ENCODE measurements at places on chromosomes 13 and 19.

DNA sequence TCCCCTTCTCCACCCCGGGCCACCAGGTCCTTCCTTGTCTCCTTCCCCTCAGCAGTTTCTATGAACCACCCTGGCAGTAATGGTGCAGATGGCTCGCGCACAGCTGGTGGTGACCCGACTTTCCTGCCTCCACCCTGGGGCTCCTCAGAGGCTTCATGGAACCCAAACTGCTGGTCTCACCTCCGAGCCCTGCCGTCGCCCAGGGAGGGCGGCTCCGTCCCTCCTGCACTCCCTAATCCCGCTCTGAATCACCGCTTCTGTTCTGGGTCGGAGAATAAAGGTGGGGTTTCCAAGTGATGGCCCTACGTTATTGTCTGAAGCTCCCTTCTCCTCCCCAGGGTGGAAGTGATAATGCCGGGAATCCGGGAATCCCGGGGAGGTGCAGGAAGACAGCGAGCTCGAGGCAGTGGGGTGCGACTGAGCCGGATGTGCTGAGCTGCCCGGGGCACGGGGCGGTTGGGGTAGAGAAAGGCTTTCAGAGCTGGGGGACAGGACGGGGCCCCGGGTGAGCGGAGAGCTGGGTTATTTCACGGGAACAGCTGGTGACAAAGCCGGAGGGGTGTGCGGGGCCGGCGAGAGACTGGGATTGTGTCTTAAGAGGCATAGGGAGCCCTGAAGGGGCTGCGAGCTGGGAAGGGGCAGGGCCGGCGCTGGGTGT is 711 bp downstream of the FUT2 start:
- DNase-seq, result no peak

DNA sequence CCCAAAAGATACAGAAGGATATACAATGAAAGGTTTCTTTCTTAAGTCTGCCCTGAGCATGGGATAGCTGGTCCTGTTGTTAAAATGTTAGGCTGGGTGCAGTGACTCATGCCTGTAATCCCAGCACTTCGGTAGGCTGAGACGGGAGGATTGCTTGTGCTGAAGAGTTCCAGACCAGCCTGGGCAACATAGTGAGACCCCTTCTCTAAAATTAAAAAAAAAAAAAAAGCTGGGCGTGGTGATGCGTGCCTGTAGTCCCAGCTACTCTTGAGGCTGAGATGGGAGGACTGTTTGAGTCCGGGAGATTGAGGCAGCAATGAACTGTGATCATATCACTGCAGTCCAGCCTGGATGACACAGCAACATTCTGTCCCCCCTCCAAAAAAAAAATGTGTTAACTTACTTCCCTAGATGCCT is 52.5 kb upstream of the SHKBP1 start:
- no peak for DNase-seq

GRCh38 chr13:35354882-35355281 is 121.6 kb downstream of the MAB21L1 start:
- DNase-seq, result no peak

DNA sequence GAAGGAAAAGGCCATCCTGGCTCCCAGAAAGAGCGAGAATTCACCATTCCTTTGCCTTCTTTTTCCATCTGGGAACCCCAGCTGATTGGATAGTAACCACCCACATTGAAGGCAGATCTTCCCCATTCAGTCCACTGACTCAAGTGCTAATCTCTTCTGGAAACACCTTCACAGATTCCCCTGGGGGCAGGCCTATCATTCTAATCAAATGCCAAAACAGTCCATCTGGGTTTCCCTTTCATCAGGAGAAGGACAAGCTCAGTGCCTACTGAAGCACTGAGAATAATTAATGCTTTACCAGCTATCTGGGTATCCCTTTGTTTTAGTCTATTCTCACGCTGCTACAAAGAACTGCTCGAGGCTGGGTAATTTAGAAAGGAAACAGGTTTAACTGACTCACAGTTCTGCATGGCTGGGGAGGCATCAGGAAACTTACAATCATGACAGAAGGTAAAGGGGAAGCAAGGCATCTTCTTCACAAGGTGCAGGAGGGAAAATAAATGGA is 293.2 kb downstream of the ENOX1 start:
- DNase-seq, result no peak

DNA sequence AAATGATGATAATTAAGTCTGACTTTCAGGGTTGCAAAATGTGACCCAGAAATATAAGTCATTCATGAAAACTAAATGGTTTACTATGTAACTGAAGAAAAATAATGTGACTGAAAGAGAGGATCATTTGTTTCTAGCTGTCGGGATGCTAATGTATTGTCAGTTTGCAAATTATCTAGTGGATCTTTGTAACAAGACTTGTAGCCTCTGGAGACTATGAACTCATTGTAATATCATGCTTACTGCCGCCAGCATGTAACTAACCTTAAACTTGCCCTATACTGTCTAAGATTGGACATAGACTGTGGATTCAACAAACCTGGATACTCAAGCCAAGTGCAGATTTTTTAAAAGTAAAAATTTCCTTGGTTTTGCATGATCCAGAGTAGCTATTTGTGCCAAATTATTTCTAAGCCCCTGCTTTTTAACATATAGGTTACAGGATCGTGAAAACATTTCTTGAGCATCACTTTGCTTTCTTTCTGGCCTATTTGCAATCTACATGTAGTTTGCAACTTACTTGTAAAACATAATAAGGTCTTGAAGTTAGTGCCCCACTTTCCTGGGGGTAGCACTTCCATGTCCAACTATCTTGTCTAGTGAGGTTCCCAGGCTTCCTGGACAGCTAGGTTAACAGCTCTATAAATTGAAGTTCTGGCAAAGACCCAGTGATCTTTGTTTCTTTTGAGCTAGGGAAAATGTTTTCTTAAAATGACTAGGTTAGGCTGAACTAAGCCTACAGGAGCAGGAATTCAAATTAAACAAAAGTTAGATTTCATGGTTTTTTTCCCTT is 3.3 kb upstream of the POSTN start:
- no peak for DNase-seq

DNA sequence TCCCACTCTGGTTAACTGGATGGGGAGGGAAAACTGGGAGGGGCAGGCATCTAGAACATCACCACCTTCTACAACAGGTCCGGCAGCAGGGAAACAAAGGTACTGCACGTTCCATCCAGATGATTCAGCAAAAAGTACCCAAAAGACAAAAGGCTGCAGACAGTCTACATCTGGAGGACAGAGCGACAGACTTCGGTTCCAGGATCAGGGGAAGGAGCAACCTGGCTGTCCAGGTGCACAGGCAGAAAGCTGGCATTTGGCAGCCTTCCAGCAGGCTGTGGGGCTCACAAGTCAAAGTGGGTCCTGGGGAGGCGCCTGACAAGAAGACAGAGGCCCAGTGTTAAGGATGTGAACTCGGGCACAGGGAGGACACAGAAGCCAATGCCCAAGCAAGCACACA is 202.9 kb downstream of the SUCLA2 start:
- no peak for DNase-seq

DNA sequence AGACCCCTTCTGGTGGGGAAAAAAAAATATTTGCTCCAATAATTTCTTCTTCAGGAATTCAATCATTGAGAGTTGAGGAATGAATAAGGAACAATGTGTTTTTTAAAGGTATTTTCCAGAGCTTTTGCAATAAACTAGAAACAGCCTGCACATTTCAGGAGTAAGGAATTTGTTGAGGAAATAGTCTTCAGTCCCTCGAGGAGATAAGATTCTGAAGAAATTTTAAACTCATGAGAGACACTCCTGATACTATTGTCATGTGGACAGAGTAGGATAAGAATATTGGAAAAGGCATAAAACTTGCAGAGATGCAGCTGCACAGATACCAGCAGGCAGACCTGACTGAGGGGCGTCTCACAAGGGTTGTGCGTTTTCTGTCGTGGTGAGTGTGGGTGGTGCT is 36.6 kb downstream of the COMP start:
- no peak for DNase-seq

DNA sequence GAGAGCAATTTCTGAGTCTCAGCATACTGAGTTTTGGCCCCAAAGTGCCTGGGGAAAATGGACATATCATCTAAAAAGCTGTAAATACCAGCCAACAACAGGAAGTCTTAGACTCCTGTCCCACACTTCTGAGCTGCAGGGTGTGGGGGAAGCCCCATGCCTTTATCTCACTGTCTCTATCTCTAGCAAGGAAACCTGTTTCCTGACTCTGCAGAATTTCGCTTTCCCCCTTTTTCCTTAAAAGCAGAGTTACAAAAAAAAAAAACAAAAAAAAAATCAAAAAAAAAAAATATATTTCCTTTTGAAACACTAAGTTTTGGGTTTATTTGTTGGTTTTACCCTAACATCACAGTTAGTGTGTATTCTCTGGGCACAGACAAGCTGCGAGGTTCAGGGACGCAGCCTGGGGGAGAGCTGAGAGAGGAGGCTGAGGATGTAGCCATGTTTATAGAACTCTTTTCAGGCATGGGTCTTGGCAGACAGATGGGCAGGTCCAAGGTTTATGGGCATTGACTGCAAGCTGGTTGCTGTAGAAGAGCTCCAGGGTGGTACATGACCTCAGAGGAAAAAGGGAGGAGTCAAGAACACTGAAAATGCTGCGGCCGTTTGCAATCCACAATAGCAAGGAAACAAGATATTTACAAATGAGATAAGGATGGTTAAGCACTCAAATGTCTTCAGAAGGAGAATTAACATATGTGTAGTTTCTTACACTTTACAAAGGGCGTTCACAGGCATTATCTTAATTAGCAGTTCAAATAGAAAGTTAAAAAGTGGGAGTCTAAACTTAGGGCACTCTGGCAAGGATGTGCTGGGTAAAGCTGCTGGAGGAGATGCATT is 4.9 kb downstream of the MBNL2 start:
- DNase-seq, result no peak

DNA sequence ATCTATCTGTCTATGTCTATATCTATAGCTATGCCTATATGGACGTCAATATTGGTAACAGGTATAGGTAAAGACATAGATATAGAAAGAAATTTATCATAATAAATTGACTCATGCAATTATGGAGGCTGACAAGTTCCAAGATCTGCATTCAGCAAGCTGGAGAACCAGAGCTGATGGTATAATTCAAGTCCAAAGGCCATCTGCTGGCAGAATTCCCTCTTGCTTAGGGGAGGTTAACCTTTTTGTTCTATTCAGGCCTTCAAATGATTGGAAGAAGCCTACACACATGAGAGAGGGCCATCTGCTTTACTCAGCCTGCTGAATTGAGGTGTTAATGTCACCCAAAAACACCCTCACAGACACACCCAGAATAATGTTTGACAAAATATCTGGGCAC is 10.8 kb downstream of the RASL11A start:
- no peak for DNase-seq

- no peak for DNase-seq
Observed at GRCh38 chr13:35557475-35557874, 81.0 kb upstream of the MAB21L1 start.

- DNase-seq, result no peak
Observed at GRCh38 chr13:110636701-110637201, 21.4 kb downstream of the NAXD start.

DNA sequence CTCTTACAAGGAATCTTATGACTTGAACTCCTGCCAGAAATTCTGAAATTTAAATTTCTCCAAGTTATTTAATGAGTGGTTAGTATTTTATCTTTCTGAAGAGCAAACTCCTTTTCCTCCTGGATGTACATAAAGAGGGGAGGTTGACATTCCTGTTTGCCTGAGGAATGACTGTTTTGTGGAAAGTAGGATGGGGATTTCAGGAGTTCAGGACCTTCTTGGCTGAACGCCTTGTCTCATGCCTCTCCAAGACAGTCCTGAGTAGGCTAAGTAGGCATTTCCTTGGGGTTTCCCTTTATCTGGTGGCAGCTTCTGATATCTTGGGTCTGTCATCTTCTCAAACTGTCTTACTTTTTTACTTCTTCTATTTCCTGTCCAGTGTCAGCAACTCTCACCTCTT is 356.6 kb downstream of the TDRD3 start:
- no peak for DNase-seq

GRCh38 chr19:4636151-4636717 is 3.1 kb upstream of the TNFAIP8L1 start:
- DNase-seq, result no peak

DNA sequence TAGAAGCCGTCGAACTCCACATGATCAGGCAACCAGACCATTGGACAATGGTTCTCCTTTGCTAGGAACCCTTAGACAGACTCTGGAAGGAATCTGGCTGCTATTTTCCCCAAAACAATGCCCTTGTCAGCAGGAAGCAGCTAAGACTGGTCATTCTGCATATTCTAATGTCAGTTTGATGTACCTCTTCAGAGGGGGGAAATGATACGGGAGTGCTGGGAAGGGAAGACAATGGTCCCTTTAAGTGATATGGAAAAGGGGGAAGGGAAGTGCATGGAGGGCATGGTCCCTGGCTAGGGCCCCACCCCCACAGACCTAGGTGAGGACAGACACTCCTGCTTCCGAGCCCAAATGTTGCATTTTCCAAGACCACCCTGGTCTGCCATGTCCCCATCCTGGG is 389.0 kb upstream of the SLITRK6 start:
- no peak for DNase-seq

DNA sequence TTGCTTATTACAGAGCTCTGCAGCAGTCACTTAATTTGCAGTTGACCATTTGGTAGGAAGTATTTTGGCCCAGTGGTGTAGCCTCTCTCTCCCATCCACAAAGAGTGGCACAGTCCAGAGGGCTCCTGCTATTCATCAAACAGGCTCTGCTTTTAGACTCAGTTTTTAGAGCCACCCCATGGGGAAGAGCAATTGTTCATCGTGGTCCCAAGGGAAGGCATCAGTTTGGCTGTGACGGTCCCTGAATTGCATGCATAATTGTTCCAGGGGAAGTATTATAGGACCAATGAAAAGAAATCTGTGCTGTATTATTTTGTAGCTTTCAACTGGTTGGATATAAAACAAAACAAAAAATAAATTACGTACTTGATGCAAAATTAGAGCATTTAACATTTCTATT is 799.0 kb downstream of the DACH1 start:
- no peak for DNase-seq

- no peak for DNase-seq
Observed at GRCh38 chr19:35856546-35857149, at the start of gene KIRREL2. Gene KIRREL2, plus strand, starts transcription at chr19:35856911. Its CDS starts 209 bp downstream, at chr19:35857120.

- no peak for DNase-seq
Observed at GRCh38 chr13:49694446-49694845, 3.2 kb upstream of the EBPL start.

All from cortex of kidney (tissue), 1 donor.